IPS DF 19.7 (cell line): ENCODE measurements at places on chromosomes 3 and 15.

- no peak for DNase-seq
Observed at GRCh38 chr3:182482705-182483104, 310.6 kb upstream of the ATP11B start.

GRCh38 chr15:45458746-45459403, 63.7 kb downstream of the SLC30A4 start:
- DNase-seq = no peak

DNA sequence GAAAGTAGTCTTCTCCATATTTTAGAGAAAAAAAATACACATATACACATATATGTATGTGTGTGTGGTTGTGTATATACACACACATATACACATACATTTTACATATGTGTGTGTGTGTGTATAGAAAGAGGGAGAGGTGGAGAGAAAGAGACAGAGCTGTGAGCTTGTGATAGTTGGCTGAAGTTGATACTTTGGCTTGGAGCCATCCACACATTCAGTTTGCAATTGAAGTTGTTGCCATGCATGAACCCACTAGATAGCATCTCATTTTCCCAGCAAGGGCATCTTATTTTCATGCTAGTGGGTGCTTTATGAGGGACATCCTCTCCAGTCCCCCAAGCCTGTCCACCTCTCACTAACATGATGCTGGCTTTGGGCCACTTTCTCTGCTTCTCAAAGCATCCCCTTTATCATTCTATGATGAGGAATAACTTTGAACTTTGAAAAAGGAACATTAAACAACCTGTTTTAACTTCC, 228.6 kb downstream of the ZNF621 start:
- DNase-seq = no peak

GRCh38 chr3:168534761-168535160, 439.0 kb upstream of the GOLIM4 start:
- DNase-seq = no peak

GRCh38 chr3:71956069-71956340, 171.1 kb upstream of the PROK2 start:
- no peak for DNase-seq

DNA sequence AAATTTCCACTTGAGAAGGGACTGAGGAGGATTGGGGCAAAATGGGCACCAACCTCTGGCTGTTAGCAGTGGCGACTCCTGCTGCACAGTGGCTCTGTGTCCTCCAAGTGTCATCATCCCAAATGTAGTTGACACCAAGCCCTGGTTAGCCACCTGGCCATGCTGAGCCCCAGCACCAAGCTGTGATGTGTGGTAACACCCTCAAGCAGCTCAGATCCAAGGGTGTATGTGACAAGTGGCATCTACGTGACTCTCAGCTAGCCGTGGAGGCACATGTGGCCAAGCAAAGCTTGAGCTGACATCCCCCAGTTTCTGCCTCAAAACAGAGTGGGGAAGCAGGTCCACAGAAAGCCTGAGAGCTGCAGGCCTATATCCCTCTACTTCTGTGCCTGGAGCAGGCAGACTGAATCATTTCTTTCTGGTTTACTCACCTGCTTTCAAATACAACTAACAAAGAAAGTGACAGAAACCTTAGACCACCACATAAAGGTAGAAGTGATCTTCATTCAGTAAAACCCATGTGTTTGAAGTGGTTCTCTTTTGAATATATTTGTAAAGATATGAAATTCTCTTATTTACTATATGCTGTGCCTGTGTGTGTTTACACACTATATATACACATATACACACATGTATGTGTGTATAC, 40.0 kb downstream of the FOXP1 start:
- DNase-seq = no peak

GRCh38 chr3:9669720-9670432, 20.6 kb downstream of the MTMR14 start:
- DNase-seq = no peak
